GM23248 (cell line): ENCODE measurements at places on chromosomes 3 and 15. TPM values are rescaled to one million over a fixed set of nuclear protein-coding genes. Genes with fewer than 3 reads are reported as not detected.

Gene ITPKA
- total RNA-seq = 0.43 and 7.7 TPM in 2 replicates

DNA sequence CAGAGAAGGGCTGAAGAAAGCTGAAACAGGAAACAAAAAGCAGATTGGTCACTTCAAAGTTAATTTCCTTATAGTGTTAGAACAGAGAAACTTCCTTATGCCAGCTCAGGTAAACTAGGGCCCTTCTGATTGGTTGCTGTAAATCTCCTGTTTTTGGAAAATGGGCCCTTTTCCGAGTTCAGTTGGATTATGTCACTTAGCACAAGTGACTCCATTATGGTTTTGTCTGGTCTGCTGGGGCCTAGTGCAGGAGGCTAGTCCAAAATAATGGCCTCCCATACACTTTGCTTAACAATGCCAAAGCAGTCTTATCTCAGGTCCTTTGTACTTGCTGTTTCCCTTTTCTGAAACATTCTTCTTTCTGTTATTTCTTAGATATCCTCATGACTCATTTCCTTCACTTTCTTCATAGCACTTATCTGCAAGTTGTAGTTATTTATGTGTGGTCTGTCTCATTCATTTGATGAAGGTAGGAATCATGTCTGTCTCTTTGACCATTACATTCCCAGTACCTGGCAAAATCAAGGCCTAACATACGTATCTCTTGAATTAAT lies 7.7 kb upstream of the DCP1A start:
- peaks cover 7% of the 10 kb centered on the region; the same call in 1 of the 2 replicates for H3K4me1 ChIP-seq
- DNase-seq = no peak
- H3K27ac ChIP-seq = no peak overlapping the region
- no peaks in the 10 kb centered on the region for H3K27me3 ChIP-seq
- no peaks in the 10 kb centered on the region for H3K36me3 ChIP-seq

- no peaks in the 10 kb centered on the region for H3K4me1 ChIP-seq
- no peak overlapping the region for H3K27ac ChIP-seq
- H3K27me3 ChIP-seq = no peaks in the 10 kb centered on the region
- no peak overlapping the region for H3K4me3 ChIP-seq
- peak; percentile 48 for DNase-seq
- no peaks in the 10 kb centered on the region for H3K36me3 ChIP-seq
These were observed 62.1 kb downstream of the RASGRF1 start for GRCh38 chr15:79028411-79028964.

DNA sequence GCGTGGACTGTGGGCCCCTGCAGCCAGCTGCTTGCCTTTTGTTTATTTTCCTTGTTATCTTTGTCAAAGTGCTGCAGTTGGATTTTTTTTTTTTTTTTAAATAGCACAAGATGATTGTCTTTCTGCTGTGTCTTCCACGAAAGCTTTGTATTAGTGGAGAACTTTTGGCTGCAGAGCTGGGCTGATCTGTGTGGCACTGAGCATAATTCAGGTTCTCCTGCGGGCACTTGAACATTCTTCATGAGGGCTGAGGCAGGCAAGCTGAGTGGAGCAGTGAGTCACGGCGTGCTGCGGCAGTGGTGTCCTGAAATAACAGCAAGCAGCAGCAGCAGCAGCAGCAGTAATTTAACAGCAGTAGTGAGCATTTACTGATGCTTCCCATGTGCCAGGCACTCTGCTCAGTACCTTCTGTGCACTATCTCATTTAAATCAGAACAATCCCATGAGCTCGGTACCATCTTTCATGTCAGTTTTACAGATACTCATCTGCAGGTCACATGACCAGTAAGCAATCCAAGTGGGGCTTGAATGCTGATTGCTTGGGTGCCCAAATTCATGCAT lies 45.8 kb downstream of the MITF start:
- H3K27me3 ChIP-seq = no peaks in the 10 kb centered on the region
- no peaks in the 10 kb centered on the region for H3K36me3 ChIP-seq
- H3K4me1 ChIP-seq = peaks cover 31% of the 10 kb centered on the region
- no peak overlapping the region for H3K27ac ChIP-seq
- DNase-seq = peak; percentile 93
